ENCODE measurements at places on chromosomes 16 and 17.

GRCh38 chr16:27385398-27385797 lies 16.6 kb upstream of the IL21R start:
- no peak for DNase-seq

DNA sequence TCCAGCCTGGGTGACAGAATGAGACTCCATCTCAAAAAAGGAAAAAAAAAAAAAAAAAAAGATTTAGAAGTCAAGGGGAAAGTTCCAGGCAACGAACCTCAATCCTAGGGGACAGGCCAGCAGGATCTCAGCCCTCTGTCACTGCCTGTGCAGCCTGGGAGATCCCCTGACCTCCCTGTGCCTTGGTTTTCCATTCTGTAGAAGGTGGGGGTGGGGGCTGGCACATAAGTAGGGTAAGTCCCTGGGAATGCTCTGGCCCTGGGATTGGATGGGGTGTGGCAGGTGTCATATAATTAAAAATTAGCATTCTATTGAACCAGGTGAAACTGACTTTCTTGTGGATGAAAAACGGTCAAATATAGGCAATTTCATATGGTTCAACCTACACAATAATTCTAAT lies 90.5 kb downstream of the C16orf78 start:
- no peak for DNase-seq

GRCh38 chr16:69607674-69608073 lies 41.9 kb downstream of the NFAT5 start:
- DNase-seq: no peak

DNA sequence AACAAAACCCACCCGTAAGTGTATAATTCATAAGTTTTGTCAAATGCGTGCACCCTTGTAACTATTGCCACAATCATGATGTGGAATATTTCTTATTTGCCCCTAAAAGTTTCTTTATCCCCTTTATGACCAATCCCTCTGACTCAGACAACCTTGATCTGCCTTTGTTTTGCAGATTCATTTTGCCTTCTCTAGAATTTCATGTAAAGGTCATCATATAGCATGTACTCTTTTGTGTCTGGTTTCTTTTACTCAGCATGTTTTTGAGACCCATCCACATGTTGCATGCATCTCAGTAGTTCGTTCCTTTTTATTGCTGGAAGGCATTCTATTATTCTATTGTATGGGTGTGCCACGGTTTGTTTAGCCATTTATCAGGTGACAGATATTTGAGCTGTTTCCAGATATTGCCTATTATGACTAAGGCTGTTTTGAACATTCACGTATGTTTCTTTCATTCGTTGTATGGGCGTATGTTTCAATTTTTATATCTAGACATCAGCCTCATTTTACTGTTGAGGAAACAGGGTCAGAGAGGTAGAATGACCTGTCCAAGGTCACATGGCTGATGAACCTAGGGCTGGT lies 192.4 kb downstream of the RAB11FIP4 start:
- no peak for DNase-seq

- no peak for DNase-seq
Observed at GRCh38 chr17:75820094-75821080, 23.8 kb downstream of the UNC13D start.

DNA sequence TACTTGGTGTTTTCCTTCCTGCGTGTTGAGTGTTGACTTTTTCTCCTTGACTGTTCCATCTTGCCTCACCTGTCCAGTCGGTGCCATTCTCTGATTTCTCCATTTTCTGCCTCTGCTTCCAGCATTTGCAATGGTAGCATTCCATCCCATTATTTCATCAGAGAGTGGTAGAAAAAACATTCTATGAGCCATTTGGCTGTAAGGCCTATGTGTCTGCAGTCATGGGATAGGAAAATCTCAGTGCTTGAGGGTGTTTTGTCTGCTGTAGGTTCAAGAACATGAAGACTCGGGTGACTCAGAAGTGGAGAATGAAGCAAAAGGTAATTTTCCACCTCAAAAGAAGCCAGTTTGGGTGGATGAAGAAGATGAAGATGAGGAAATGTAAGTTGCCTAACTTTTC lies 2.7 kb downstream of the UTP18 start:
- no peak for DNase-seq

GRCh38 chr16:15660203-15660601 lies 10.2 kb downstream of the NDE1 start:
- DNase-seq: no peak

DNA sequence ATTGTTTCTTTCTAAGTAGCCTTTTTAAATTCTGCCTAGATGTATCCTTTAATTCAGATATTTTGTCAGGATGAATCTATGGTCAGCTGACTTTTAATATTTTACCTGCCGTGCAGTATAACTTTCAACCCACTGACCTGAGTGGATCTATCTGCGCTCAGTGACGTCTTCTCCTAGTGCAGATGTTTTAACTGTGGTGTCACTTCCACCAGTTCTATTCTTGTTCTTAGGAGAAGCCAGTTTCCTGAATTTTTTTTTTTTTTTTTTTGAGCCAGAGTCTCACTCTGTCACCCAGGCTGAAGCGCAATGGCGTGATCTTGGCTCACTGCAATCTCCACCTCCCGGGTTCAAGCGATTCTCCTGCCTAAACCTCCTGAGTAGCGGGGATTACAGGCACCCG lies 5.0 kb upstream of the TM4SF5 start:
- no peak for DNase-seq

- DNase-seq: no peak
Observed at GRCh38 chr17:9811086-9811485, 10.8 kb downstream of the GSG1L2 start.

DNA sequence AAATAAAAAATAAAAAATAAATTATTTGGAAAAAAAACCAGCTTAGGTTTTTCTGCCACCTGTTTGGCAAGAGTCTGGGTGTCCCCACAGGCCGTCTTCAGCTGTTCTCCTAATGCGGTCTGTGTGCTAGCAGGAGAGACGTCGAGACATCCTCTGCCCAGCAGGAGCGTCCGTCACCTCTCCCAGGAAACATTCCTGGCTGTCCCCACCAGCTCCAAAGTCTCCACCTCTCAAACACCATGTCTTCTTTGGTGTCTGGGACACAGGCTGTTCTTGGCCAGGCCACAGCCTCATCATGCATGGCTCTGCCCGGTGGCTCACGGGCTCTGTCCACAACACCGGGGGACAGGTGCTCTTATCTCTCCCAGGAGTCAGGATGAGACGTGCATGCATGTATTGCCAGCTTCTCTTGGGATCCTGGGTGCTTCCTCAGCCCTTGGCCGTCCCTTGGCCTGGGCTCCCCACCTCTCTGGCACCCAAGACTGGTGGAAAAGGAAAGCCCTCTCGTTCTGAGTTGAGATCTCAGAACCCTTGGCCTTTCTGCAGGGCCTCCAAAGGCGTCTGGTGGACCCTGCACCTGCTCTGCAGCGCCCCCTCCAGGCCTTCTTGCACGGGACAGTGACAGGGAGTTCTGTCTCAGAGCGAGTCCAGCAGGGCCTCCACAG lies 84.9 kb upstream of the CBX4 start:
- no peak for DNase-seq

DNA sequence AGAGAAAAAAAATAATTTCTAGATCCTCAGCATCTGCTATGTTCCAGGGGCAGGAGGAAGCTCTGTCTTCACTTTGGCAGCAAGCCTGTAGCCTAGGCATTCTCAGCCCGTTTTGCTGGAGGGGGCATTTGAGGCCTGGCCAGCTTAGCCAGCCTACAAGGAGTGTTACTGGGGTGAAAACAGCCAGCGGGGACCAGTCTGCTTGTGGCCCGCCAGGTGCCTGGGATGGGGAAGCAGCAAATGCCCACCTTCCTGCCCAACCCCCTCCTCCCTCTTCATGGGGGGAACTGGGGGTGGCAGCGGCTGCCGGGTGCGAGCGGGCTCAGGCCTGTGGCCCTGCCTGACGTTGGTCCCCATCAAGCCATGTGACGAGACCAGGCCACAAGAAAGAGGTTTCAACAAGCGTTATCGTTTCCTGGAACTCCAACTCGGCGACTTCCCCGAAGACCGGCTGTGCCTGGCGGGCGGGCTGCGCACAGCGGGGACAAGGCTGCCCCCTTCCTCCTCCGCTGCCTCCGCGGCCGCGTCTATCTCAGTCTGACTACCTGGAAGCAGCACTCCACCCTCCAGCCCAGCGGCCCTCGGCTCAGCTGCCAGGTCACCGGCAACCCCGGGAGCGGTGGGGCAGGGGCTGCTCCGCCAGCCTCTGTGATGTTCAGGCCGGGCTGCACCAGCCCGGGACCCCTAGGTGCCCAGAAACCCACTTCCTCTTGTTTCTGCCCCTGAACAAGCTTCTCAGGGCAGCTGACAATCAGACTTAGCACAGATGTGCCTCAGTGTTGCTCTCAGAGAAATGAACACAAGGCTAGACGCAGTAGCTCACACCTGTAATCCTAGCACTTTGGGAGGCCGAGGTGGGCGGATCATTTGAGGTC lies 22.9 kb downstream of the SOCS1 start:
- no peak for DNase-seq

DNA sequence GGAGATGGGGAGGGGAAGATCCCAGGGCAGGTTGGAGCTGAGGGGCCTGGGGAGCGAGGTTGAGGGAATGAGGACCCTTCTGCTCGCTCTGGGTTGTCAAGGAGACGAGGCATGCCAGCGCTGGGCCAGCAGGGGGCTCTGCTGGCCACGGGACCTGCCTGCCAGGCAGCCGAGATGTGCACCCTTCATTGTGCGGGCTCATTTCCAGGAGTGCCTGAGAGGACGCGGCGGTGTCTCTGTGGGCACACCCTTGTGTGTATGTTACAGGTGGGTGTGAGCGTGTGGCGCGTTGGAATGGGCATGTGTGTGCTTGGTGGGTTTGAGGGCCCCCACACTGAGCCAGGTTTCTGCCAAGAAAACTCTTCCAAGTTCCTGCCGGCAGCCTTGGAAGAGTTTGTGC lies 15.9 kb downstream of the ARHGAP23 start:
- DNase-seq: no peak

DNA sequence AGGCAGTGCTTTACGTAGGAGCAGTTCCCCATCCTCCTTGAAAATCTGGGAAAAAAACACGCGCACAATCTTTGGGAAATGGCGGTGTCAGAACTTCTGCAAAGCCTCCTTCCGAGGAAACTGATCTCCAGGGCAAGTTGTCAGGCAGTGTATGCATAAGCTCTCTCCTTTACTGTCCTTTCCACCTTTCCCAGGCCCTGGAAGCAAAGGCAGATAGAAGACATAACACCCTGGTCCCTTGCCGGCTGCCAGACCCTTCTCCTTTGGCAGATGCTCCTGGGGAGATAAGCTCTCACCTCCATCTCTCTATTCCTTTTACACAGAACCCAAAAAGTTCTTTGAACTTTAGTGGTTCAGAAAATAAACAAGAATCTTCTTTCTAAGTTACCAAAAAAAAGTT lies 12.4 kb downstream of the TOB1 start:
- no peak for DNase-seq

DNA sequence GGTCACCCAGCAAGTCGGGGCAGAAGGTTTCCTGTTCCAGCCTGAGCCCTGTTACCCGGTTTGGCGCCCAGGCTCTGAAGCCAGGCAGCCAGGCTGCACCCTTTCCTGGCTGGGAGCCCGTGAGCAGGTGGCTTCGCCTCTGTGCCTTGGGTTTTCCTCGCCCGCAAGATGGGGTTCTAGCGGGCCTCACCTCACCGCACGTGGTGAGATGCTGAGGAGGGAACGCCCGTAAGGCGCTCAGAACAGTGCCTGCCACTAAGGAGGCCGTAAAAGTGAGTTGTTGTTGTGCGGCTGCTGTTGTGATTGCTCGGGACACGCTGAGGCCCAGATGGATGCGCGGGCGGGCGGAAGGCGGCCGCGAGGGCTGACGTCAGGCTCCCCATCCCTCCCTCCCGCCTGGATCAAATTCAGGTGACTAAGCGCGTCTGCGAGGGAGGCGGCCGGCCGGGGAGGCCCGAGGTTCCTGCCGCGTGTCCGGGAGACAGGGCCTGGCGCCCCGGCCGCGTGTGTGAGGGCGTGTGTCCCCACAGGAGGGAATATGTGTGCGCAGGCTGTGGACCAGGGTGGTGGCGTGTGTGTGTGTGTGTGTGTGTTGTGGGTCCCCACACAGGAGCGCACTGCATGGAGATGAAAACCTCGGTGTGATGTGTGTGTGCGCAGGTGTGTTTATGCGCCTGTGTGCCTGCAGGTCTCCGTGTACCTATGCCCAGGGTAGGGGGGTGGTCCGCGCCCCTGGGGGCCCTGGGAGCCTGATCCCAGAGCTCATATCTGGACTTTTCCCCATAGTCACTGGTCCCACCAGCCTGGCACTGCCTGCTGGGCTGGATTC lies 4.3 kb downstream of the CAMKK1 start:
- DNase-seq: no peak

- DNase-seq: no peak
Observed at GRCh38 chr17:2977157-2977556, 86.2 kb downstream of the OR1D5 start.

DNA sequence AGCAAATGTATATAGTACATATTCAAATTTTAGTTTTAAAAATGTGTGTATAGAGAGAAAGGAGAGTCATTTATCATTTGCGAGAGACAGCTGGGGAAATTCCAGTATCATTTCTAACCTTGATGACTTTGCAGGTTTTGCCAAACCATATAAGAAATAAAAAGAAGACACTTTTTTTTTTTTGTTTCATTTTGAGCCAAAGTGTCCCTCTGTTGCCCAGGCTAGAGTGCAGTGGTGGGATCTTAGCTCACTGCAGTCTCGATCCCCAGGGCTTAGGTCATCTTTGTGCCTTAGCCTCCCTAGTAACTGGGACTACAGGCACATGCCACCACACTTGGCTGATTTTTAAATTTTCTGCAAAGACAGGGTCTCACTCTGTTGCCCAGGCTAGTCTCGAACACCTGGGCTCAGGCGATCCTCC lies 38.4 kb upstream of the VWA3A start:
- no peak for DNase-seq

- DNase-seq: no peak
Observed at GRCh38 chr16:30184096-30184890, 891 bp downstream of the CORO1A start.

- no peak for DNase-seq
Observed at GRCh38 chr17:34755371-34755770, 176.0 kb downstream of the TMEM132E start.

- no peak for DNase-seq
Observed at GRCh38 chr17:16920628-16921020, 51.3 kb downstream of the TNFRSF13B start.

DNA sequence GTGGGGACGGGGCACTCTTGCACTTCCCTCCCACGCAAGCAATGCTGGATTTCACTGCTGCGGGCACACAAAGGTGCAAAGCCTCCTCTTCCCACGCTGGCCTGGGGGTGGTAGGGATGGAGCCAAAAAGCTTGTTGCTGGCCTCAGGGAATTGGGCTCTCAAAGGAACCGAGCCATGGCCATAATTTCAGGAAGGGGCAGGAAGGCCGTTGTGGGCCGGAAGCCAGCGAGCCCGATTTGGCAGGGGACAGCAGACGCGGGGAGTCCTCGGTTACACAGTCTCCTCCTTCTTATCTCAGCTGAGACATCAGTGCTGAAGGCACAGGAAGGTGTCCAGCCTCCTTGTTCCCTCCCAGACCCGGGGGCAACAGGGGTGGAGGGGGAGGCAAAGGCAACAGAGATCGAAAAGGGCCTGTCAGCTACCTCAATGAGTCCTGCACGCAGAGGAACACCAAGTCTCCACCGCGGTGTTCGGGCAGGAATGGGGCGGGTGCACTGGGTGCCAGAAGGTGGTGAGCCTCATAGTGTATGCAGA lies 59.5 kb downstream of the SLFN11 start:
- no peak for DNase-seq

- DNase-seq: no peak
Observed at GRCh38 chr17:71869293-71869692, 251.5 kb upstream of the SOX9 start.
